ENCODE measurements at places on chromosomes 1 and 21.

- no peak for DNase-seq
Observed at GRCh38 chr1:215637041-215637573, 70.0 kb downstream of the KCTD3 start.

DNA sequence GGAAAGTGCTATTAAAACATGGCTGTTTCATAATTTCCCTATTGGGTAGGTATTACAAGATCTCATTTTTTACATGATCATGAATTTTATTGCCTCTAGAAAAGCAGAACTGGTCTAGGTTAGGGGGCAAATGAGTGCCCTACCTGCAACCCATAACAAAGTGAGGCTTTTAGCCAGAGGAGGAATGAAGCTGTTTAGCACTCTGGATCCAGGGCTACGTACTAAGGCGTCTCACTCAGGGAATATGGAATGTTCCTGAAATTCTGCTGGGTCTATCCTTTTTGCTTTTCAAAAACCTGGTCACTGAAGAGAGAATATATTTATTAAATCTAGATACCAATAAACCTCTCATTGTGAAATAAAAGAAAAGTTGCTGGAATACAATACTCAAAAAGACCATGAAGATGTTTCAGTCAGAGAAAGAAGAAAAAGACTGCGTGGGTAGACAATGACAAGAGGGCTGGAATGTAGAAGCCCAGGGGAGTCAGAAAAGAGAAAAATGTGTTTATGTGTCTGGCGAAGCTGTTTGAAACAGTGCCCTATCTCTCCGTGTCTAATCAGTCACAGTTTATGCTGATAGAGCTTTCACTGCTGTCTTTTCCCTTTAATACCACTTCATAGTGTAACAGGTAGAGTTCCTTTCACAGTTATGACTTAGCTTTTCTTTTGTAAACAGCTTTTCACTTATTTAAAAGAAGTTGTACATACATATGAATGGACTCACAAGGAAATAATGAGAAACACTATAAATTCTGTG, 25.0 kb upstream of the SYDE2 start:
- DNase-seq: no peak

DNA sequence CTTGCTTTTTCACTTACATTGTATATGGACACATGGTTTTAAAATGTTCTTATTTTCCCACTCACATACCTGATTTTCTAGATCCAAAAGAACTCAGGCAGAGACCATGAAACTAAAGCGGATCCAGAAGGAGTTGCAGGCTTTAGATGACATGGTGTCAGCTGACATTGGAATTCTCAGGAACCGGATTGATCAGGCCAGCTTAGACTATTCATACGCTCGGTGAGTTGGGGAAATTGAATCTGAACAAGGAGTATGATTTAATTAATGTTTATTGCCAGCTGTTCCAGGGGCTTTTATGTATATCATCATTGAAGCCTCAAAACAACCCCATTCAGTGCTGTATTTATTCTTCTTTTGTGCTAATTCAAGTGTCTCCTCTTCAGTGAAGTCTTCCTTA, 12.7 kb downstream of the GORAB start:
- DNase-seq: no peak

DNA sequence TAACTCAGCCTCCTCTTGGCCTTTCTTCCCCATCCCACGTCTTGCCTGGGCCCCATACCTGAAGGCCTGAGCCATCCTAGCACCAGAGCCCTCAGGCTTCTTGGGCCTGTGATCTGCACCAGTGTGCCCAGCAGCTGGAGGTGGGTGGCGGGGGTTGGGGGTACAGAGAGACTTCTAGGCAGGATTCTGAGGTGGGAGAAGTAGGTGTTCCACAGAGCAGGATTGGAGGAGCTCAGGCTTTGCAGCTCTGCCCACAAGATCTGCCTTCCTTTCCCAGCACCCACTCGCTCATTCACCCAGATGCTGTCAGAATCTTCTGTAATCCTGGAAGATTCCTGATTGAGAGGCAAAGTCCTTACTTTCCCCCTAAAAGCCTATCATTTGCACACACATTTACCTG, 10.0 kb upstream of the GJB5 start:
- DNase-seq: no peak

- no peak for DNase-seq
Observed at GRCh38 chr1:156276532-156276931, 6.1 kb downstream of the SMG5 start.

GRCh38 chr1:245860657-245861544, 646.2 kb downstream of the SMYD3 start:
- no peak for DNase-seq

DNA sequence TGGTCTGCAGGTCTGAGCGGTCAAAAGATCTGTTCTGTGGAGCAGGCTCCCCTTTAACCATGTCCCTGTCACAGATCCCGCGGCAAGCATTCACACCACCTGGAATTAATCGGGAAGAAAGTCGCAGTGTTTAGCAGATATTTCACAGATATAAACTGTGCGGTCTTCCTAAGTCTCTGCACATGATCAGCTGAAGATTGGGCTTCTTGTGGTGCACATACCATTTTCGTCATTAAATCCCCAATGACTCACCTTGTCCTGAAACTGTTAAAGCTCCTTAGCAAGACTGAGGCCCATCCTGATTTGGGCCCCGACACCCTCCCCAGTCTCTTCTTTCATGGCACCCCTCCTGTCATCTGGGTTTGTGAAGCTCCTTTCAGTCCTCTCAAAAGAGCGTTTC, 158.8 kb downstream of the KIF26B start:
- DNase-seq: no peak

DNA sequence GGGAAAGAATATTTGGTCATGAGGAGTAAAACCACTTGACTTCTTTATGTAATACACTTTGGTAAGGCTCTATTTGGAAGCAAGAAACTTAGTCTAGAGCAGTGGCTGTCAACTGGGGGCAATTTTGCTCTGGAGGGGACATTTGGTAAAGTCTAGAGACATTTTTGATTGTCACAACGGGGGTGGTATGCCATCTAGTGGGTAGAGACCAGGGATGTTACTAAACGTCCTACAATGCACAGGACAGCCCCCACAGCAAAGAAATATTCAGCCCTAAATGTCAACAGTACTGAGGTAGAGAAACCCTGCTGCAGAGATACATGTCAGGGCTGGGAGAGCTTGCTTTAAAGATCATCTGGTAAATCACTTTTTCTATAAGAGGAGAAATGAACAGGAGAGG, 13.5 kb downstream of the FUCA1 start:
- DNase-seq: no peak

GRCh38 chr1:149986486-149987296, 23.8 kb downstream of the OTUD7B start:
- no peak for DNase-seq

- DNase-seq: no peak
Observed at GRCh38 chr1:210437111-210437510, 108.4 kb downstream of the HHAT start.

DNA sequence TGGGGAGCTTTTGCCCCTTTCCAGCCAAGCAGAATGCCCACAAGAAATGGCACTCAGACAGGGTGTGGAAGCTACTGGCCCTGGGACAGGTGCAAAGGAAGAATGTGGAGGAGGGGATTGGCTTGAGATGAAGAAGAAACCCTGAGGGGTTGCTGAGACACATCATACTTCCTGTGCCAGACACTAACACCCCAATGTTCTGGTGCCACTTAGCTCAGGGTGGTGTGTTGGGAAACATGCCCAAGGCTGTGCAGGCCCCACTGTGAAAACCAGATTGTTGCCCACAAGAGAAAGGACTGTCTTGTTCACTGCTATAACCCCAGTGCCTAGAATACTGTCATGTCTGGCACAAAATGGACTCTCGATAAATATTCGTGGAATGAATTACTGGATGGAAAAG, 9.9 kb upstream of the PAQR6 start:
- no peak for DNase-seq

GRCh38 chr1:154741327-154741726, 128.8 kb downstream of the KCNN3 start:
- DNase-seq: no peak

DNA sequence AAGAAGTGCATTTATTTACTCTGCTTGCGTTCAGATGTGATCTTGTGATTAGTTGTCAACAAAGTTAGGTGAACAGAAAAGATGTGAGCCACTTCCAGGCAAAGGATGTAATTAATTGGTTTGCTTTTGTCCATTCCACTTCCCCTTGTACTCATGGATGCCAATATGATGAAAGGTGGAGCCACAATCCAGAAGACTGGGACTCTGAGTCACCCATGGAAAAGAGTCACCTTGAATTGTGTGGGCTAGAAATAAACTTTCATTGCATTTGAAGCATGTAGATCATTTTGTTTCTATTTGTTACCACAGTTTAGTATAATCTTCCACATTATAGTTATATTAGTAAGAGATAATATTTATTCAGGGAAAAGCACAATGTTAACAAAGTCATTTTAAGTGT, 684.2 kb downstream of the LTN1 start:
- no peak for DNase-seq

GRCh38 chr1:232940262-232940661, 10.1 kb upstream of the NTPCR start:
- no peak for DNase-seq

- DNase-seq: no peak
Observed at GRCh38 chr21:45590726-45591618, 48.7 kb upstream of the SLC19A1 start.

- no peak for DNase-seq
Observed at GRCh38 chr1:29504196-29504595, 267.9 kb downstream of the PTPRU start.

- no peak for DNase-seq
Observed at GRCh38 chr1:23062271-23062670, 43.0 kb downstream of the KDM1A start.

- no peak for DNase-seq
Observed at GRCh38 chr1:207318072-207318619, 3.3 kb upstream of the CD55 start.

DNA sequence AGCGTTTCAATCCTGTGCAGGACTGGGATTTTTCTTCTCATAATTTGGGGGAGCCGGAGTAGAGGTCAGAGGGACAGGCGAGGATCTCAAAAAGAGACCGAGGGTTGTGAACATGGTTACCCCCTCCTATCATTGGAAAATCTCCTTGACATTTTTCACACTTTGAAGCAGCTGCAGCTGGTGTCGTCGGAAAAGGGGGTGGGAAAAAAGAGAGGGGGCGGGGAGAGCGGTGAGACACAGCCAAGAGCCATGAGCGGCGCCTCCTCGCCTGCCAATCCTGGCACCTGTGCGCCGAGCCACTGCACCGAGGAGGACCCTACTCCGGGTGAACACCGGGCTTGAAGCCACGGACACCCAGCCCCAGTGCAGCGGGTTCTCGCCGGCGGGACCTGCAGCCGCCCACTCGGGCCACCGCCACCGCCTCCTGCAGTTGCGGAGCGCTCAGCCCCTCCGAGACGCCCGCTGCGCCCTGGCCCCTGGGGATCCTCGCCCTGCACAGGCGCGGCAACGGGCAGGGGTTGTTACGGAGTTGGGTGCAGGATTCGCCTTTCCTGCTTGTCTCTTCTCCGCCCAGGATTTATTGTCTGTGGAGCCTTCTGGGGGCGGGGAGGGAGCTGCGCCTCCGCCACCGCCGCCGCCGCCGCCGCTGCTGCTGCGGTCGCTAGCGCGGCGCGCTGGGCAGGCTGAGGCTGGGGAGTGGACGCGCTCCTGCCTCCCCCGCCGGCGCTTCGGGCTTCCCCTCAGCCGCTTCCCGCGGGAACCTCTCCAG, at the start of gene LRRC7:
Gene LRRC7 (plus strand): TSS at position 271 of the 769 bp plus-strand sequence. CDS start 718 bp downstream, outside the sequence.
- DNase-seq: no peak

GRCh38 chr1:236269439-236269838, 12.3 kb downstream of the ERO1B start:
- DNase-seq: no peak

DNA sequence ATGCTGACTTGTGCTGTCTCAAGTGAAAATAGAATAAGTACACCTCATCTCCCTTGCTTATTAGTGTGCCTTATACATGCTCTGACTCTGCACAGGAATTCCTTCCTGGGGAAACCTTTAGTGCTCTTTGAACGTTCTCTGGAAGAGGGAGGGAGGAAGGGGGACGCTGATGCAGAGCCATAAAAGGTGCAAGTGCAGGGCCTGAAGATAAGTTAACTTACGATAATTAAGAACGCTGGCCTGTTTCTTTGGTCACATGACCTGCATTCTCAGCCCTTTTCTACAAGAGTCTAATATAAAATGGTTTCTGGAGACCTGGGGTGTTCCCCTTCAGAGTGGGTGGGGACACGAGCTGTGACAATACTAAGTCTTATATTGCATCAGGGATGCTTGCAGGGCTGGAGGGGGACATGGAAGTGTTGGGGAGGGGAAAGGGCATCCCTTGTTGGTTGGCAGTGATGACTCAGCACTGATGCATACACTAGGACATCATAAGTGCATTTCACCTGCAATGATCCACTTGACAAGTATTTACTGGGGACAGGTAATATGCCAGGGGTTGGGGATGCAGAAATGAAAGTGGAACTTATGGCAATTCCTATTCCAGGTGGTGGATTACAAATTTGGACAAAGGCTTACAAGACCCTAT, 26.3 kb upstream of the KIAA0040 start:
- DNase-seq: no peak

DNA sequence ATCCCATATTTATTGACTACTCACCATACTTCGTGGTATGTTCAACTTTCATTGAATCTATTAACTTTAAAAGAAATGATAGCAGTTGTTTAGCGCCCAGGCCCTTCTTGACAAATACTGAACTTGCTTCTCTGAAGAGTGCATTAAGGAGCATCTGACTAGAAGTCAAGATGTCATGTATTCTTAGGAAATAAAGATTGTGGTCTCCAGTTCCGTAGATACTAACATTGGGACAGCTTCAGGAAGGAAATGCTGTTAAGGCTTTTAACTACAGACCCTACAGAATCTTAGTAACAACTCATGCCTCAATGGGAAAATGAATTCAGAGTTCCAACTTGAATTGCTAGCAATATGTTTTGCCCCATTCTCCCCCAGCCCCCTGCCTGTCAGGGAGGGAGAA, 14.8 kb downstream of the LYST start:
- DNase-seq: no peak

DNA sequence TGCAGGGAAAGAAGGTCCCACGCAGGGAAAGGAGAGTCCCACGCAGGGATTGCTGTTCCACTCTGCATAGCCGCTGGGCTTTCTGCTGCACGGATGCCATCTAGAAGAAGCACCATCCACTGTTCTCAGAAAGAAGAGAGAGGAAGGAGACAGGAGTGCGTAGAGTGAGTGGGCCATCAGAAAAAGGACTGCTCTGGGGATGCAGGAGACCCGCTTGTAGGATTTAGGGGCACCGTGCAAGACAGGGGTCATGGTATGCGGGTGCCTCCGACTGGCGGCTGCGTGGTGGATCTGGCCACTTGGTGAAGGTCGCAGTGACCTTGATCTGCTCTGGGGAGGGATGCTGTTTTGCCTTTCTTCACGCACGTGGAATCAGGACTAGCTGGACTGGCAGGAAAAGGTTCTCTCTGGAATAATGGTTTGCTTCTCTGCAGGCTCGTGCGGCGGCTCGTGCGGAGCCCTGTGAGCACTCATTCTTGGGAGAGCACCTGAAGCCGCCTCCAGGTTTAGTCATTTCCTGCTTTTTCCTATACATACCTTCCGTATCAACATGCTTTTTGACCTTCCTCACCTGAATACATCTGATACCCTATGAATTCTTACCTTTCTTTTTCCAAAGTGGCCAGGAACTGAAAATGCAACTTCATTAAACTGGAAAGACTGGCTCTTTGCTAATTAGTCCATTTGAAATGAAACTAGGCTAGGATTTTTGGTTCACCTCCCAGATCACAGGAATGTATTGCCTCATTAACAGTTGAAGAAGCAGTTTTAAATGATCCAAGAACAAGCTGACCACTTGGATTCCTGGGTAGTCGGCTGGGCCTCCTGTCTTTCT, 181.6 kb downstream of the KIF26B start:
- no peak for DNase-seq
